ENCODE measurements at places on chromosomes 16 and 17.

DNA sequence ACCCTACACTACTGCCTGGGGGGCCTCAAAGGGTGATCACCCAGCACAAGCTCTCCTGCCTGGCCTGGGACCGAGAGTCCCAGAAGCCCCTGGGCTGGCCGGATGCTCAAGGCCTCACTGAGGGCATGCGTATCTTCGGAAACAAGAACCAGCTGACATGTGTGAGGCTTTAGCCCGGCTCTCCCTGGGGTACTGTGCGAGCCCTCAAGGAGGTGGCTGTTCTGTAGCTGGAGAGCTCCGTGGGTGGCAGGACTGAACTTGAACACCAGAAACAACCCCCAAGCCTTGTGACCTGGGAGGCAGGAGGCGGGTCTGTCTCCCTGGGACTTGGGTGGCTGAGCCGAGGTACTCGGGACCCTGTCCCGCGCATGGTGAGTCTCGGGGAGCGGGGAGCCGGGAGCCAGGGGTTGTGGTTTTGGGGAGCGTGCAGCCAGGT, 7.0 kb downstream of the DPEP1 start:
- DNase-seq, result no peak

GRCh38 chr16:30351586-30352419, 3.3 kb downstream of the CD2BP2 start:
- DNase-seq, result no peak

DNA sequence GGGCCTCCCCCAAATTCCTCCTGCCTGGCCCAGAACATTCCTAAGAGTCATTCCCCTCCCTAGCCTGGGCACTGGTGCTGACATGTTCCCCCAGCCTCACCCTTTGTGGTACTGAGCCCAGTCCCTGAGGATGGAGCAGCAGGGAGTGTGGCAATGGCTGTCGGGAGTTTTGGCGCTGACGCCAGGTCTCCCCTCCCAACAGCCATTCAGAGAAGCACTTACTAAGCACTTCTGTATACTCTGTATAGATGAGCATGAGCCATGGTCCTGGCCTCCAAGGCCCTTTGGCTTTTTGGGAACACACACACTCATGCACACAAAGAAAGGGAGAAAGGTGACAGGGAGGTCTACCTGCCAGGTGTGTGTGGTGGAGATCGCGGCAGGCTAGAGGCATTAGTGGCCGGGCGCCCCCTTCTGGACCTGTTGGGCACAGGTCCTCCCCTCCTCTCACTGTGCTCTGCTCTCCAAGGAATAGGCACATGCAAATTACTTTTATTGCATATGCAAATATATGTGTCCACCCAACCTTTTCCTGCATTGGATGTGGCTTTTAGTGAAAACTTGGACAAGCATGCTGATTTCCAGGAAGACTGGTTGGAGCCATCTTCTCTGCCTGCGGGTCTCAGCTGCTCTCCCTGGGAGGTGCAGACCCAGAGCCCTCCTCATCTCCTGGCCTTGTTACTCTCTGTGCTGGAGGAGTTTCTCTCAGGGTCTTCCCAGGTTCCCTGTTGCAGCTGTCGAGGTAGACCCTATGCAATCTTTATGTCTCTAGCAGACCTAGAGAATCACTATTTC, 17.4 kb upstream of the C17orf107 start:
- peak; percentile 90 for DNase-seq

DNA sequence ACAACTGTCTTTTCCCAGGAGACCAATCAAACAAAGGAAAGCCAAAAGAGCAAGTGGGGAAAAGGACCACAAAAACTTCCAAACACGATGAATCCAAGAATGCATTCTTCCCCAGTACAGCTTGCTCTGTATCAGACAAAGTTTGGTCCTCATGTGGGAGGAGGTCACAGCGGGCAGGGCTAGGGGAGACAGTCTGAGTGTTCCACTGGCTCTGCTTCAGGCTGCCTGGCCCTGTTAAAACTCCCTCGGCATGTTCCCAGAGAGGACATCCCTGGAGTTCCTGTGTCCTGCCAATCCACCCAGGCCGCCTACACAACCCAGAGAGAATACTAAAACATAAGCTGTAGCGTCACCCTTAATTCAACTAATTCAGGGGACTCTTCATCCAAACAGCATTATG, 415.1 kb upstream of the DYNLRB2 start:
- DNase-seq, result no peak

GRCh38 chr17:38898291-38898679, 27.1 kb upstream of the LASP1NB start:
- no peak for DNase-seq

GRCh38 chr16:47374629-47375028, 86.2 kb downstream of the ITFG1 start:
- DNase-seq, result no peak

GRCh38 chr17:80782536-80783427, 208.9 kb upstream of the CHMP6 start:
- DNase-seq, result peak; percentile 79

GRCh38 chr17:4573669-4574068, 10.7 kb upstream of the SMTNL2 start:
- no peak for DNase-seq

DNA sequence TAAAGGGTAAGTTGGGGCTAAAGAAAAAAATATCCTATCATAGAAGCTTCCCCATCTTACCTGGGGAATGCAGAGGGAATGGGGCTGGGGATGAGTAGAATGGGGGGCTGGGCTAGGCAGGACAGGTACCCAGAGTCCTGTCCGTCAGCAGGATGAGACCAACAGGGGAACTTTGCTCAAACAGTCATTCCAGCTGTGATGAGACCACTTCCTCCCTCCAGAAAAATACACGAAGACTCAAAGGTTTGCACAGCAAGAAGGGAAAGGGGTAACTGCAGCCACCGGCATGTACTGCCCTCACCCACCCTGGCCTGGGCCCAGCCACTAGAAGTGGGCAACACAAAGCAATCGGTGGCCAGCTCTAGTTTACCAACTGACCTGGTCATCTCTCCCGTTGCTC, 20.7 kb upstream of the SLC35B1 start:
- no peak for DNase-seq

DNA sequence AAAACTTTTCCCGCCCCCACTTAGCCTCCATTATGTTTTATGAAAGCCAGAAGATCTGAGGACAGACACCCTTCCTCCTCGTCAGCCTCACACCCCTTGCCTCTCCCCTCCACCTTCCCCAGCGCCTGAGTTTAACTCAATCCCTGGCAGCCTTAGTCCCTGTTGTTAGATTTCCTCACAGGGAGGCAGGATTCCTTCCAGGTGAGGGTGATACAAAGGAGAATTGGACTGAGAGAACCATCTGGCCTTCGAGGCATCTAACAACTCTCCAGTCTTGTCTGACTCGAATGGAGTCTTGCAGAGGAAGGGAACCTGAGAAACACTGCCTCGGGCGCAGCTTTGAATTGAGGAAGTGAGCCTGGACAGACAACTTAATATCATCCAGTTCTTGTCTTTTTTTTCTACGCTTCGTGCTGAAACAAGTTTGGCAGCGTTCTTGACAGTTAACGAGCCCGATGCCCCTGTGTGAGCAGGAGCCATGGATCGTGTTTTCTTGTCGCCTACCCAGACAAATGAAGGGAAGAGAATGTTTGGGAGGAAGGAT, 1.3 kb upstream of the ZNF768 start:
- DNase-seq, result peak; percentile 91

DNA sequence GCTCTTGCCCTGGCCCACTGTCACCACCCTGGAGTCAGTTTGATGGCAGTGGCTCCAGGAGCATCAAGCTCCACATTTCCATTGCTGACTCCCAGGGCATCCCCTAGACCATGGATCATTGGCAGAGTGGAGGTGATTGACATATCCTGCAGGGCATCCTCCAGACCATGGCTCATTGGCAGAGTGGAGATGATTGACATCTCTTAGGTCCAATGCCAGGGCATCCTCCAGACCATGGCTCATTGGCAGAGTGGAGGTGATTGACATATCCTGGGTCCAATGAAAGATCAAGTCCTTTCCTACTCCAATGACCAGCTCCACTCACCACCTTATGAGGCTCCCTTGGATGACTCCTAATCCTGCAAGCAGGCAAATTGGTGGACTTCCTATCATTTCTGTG, 174.3 kb upstream of the NLRP1 start:
- DNase-seq, result no peak
